Stimulated activated naive CD4-positive, alpha-beta T cell treated with Interleukin-2 at 50 U/mL for 16 hours (primary cell): ENCODE measurements at places on chromosomes 4 and X.

- DNase-seq, result no peak
Measured at GRCh38 chr4:168386002-168386401, 67.5 kb upstream of the DDX60 start.

- DNase-seq, result no peak
Measured at GRCh38 chr4:122830426-122831095, 3.9 kb downstream of the FGF2 start.

DNA sequence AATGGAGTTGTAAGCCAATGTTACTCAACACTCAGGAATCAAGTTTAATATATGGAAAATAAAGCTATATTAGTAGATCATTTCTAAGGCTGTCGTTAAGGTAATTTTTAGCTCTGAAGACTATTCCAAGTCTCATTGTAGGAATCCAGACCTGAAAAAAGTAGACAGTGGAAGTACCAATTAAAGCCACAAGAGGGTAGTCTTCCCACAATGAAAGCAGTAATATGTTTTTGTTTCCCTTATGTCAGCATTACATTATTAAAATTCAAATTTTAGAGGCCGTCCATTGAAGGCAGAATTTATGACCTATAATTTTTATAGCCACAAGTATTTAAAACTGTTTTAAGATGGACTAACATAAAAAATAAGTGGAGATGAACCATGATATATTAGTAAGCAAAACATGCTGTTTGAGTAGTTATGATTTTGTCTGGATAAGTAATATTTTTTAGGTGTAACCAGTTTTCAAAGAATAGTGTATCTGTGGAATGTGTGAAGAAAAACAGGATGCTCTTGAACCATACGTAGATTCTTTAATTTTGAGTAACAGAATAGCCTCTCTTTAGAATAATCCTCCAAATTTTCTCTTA, 372.6 kb upstream of the TECRL start:
- DNase-seq, result no peak

DNA sequence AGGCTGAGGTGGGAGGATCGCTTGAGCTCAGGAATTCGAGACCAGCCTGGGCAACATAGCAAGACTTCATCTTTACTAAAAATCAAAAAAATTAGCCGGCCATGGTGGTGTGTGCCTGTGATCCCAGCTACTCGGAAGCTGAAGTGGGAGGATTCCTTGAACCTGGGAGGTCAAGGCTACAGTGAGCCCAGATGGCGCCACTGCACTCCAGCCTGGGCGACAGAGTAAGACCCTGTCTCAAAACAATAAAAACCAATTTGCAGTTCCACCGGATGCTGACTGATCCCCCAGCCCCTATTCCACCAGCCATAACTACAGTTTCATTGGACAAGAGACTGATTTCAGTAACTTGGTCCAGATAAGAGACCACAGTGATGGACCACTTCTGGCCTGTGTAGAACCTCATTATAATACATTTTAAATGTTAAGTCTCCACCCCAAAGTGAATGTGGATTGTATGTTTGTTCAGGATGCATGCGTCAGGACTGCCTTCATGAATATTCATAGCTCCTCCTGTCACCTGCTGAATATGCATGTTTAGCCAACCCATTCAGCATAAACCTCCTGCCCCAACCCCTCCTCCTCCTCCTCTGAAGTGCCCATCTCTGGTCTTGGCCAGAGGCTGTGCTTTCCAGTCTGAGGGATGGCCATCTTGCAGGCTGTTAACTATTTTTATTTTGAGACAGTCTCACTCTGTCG, 2.3 kb upstream of the SLBP start:
- DNase-seq, result no peak

- no peak for DNase-seq
Measured at GRCh38 chrX:148580016-148580415, 79.6 kb downstream of the AFF2 start.

DNA sequence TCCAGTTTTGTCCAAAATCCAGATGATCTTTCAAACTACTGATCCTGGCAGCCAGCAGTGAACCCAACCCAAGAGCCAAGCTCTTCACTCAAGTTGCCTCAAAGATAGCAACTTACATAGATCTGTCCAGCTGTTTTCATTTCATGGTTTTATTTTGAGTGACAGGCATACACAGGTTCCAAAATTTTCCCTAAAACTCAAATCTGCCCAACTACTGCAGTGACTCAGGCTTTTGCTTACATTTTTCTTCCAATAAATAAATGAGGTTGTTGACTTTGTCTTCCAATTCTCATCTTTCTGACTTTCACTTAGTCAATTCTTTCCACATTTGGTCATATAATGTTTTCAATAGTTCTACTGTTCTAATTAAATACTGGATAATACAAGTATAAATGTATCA, 158.8 kb downstream of the TECRL start:
- no peak for DNase-seq
